Tracheal epithelial cell (primary cell): ENCODE measurements at places on chromosomes 3 and 15. TPM values are rescaled to one million over a fixed set of nuclear protein-coding genes. Genes with fewer than 3 reads are reported as not detected.

The TTLL13 gene
- not detected in 2 replicates for total RNA-seq

The SNX33 gene
- total RNA-seq: 23.0 and 24.8 TPM in 2 replicates

The GPX1 gene
- 355 and 723 TPM in 2 replicates for total RNA-seq

The SCAANT1 gene
- not detected in 2 replicates for total RNA-seq
